ENCODE measurements at places on chromosomes 2 and 18. TPM values are rescaled to one million over a fixed set of nuclear protein-coding genes. Genes with fewer than 3 reads are reported as not detected.

Gene COBLL1
- 1.3 TPM for total RNA-seq

Gene SAG
- total RNA-seq = not detected

Gene IMPACT
- 7.4 TPM for total RNA-seq

Gene RUFY4
- not detected for total RNA-seq

Gene SP3
- 74.9 TPM for total RNA-seq
